Activated CD4-positive, alpha-beta T cell treated with anti-CD3 and anti-CD28 coated beads, Interleukin-2, amount 10 ng/mL, durations not matched to agents 7 days and 5 days (primary cell): ENCODE measurements at places on chromosomes 4 and X. TPM values are rescaled to one million over a fixed set of nuclear protein-coding genes. Genes with fewer than 3 reads are reported as not detected.

Gene HTN1
- total RNA-seq = not detected

Gene OCIAD2
- total RNA-seq = 99.0 TPM

Gene GPRASP1
- total RNA-seq = 1.6 TPM

Gene SERTM2
- total RNA-seq = not detected

GRCh38 chr4:16386711-16387320, 160.5 kb upstream of the TAPT1 start:
- H3K27ac ChIP-seq = no peak overlapping the region
- H3K36me3 ChIP-seq = no peaks in the 10 kb centered on the region
- no peak overlapping the region for H3K4me3 ChIP-seq
- no peaks in the 10 kb centered on the region for H3K4me1 ChIP-seq

- H3K36me3 ChIP-seq = no peaks in the 10 kb centered on the region
- H3K27me3 ChIP-seq = peaks cover 40% of the 10 kb centered on the region
- H3K4me3 ChIP-seq = peak overlapping the region; percentile 75
- DNase-seq = peak; percentile 91
- peaks cover 55% of the 10 kb centered on the region for H3K4me1 ChIP-seq
Measured at GRCh38 chr4:3302173-3302785, 9.5 kb downstream of the RGS12 start.

GRCh38 chr4:63717384-63717783, 691.9 kb downstream of the TECRL start:
- H3K27me3 ChIP-seq = no peaks in the 10 kb centered on the region
- no peaks in the 10 kb centered on the region for H3K36me3 ChIP-seq
- no peak overlapping the region for H3K27ac ChIP-seq
- no peaks in the 10 kb centered on the region for H3K4me1 ChIP-seq

DNA sequence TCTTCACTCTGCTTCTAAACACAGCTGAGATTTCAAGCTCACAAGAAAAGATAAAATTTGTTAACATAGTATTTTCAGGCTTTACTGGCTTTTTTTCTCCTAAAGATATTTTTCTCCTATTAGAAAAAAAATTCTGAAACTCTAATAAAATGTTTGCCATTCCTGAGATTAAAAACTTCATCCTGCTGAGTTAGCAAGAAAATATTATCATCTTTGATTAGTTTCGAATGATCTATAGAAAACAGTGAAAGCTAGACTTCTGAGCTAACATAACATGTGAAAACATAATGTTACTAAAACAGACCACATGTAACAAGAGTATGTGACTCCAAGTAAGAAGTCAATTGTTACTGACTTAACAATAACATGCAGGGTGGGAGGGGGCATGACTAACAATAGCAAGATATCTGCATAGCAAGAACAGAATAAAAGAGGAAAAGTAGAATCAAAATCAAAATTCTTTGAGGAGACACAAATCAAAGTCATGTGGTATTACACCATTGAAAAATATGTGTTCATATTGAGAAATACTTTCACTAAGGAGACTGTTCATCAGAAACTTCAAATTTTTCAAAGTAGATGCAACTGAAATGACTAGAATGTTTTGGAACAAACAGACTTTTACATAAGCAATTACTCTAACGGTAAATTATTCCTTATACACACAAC, 14.5 kb downstream of the TBCK start:
- no peak overlapping the region for H3K27ac ChIP-seq
- H3K4me1 ChIP-seq = peaks cover 3% of the 10 kb centered on the region
- H3K36me3 ChIP-seq = peaks cover 20% of the 10 kb centered on the region

DNA sequence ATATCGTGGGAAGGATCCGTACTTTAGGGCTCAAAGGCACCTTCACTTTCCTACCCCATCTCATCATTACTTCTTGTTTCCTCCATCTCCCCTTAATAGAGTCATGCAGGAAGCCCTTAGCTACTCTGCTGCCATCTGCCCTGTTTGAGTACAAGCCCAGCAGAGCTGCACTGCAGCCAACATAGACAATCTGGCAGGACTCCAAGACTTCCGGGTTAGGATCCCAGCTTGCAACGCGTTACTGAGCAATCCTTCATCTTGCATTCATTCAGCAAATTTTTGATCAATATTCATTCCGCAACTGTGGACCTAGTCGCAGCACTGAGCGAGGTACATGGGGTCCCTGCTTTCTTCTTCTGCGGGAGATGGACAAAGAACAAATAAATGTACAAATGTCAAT, 344.9 kb downstream of the BCOR start:
- no peak overlapping the region for H3K4me3 ChIP-seq
- no peaks in the 10 kb centered on the region for H3K36me3 ChIP-seq
- no peak for DNase-seq

DNA sequence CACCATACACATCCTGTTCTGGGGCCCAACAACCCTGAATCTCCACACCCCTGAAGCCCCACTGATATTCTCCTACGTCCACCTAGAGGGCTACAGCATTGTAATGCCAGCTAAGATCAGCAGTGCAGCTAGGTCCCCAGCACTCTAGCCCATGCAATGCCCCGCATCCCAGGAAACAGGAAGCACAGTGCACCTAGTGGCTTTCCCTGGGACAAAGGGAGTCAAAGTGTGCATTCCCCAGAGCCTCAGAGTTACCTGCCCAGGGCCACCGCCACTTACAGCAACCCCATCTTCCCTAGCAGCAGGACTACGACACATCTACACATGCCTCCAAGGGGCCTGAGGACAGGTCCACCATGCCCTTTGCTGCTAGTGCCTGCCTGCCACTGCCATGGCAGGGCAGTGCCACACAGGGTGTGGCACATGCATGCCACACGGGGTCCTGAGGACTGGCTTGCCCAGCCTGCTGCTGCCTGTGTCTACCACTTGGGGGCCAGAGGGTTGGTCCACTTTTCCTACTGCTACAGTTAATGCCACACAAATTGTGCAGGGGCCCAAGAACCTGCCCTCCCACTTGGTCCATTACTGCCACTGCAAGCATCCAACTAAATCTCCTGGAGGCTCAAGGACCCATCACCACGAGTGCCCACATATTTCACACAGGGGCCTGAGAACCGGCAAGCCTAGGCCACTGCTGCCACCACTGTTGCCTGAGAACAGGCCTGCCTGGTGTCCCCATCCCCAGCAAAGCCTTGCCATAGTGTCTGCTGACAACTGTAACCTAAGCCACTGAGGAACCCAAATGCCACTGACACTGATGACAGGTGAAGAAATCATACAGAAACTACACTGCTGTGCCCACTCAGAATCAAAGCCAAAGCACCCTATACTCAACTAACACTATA, 23.7 kb downstream of the TLR6 start:
- peaks cover 6% of the 10 kb centered on the region for H3K4me1 ChIP-seq
- DNase-seq = no peak
- peaks cover 28% of the 10 kb centered on the region for H3K36me3 ChIP-seq

GRCh38 chr4:148044089-148044911, 312.4 kb downstream of the ARHGAP10 start:
- peaks cover 25% of the 10 kb centered on the region for H3K4me1 ChIP-seq
- no peaks in the 10 kb centered on the region for H3K27me3 ChIP-seq
- H3K36me3 ChIP-seq = peaks cover 15% of the 10 kb centered on the region

DNA sequence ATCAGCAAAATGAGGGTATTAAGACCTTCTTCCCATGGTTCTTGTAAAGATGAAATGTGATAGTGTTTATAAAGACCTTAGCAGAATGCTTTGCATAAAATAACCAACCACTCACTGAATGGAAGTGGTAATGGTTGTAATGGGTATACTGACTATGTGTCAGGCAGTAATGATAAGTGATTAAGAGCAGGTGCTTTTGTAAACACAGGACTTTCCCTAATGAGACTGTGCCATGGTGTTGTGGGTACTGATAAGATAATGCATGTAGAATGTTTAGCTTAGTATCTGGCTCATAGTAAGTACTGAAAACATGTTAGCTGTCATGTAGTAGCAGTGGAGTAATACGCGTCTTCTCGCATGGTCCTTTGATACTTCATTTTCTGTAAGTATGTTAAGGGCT, 6.9 kb downstream of the LSM6 start:
- DNase-seq = no peak
- no peak overlapping the region for H3K27ac ChIP-seq
- H3K4me3 ChIP-seq = no peak overlapping the region
- no peaks in the 10 kb centered on the region for H3K27me3 ChIP-seq

DNA sequence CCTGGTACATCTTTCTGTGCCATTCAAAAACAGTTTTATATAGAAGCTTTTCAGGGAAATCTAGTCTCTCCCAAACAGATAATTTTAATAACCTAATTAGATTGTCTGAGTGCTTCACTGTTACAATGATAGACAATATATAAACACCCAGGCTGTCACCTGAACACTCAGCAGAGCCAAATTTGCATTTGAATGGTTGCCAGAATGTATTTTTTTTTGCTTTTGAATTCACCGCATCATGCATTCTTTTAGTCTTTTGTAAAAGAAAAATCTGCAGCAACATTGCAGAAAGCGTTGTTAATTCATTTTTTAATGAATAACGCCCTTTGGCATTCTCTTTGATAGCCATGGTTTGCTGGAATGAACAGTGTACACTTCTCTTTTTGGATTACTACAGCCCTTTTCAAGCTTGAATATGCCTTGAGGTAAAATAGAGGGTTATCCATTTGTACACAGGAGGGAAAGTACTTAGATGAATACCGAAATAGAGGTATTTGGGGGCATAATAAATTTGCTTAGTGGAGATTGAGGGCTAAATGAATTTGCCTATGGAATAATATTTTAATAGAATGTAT, 175.0 kb upstream of the EPHA5 start:
- H3K4me3 ChIP-seq = no peak overlapping the region
- H3K27me3 ChIP-seq = no peaks in the 10 kb centered on the region
- H3K36me3 ChIP-seq = no peaks in the 10 kb centered on the region
- H3K27ac ChIP-seq = no peak overlapping the region
- DNase-seq = no peak
- H3K4me1 ChIP-seq = no peaks in the 10 kb centered on the region

- H3K36me3 ChIP-seq = peaks cover 2% of the 10 kb centered on the region
- DNase-seq = no peak
- no peak overlapping the region for H3K27ac ChIP-seq
Measured at GRCh38 chrX:97168646-97169045, 284.9 kb downstream of the RPA4 start.
